ENCODE measurements at places on chromosomes 12 and 14.

DNA sequence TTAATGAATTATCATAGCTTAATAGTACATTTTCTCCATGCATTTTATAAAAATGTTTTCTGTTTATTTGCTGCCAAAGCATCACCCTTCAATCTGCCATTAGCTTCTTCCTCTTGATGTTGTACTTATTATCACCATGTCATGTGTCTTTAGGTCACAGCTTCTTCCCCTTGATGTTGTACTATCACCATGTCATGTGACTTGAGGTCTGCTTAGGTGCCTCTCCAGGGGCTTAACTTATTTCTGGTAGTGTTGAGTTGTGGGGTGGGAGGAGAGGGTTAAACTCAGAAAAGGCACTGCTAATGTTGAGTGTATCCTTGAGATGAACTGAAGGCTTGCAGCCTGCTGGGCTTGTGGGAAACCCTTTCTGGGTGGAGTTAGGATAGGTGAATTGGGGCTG is 87.8 kb downstream of the DAAM1 start:
- no peak for DNase-seq

DNA sequence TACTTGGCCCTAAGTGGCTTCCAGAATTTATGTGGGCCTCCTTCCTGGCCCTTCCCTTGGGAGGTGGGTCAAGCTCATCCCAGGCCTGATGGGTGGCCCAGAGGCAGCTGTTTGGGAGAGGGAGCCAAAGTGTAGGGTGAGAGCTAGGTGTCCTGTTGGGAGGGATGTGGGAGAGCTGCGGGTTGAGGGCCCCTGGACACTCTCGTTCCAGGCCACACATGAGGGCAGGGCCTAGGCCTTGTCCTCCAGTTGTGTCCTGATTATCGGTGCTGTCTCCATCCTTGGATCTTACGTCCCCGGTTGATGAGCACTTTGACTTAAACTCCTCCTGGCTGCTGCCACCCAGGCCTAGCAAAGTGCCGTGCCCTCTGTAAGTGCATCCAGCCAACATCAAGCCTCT is 177.5 kb upstream of the VASH1 start:
- DNase-seq = no peak

DNA sequence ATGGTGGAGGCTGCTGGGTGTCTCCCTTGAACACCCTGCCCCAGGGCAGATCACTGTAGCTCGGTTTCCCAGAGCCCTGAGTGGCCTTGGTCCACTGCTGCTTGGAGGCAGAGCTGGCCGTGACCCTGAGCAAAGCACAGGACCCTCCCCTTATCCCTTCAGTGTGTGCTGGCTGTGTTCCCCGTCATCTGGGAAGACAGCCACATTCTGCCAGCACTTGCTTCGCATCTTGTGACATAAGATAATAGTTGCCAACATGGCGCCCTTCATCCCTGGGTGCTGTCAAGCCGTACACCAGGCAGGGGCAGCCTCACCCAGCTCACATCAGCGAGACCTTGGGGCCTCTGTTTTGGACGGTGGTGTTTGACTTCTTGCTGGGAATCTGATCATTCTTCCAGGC is 12.1 kb upstream of the ALDH2 start:
- DNase-seq = no peak

GRCh38 chr14:63717702-63718101 is 10.2 kb downstream of the SGPP1 start:
- no peak for DNase-seq

- DNase-seq = no peak
Measured at GRCh38 chr12:53252349-53252916, 15.7 kb upstream of the ESPL1 start.

- DNase-seq = no peak
Measured at GRCh38 chr14:66619952-66620351, 112.0 kb downstream of the GPHN start.

GRCh38 chr12:69984241-69984640 is 159.2 kb downstream of the MYRFL start:
- no peak for DNase-seq

- DNase-seq = no peak
Measured at GRCh38 chr12:64450711-64451486, 1.0 kb upstream of the TBK1 start.

DNA sequence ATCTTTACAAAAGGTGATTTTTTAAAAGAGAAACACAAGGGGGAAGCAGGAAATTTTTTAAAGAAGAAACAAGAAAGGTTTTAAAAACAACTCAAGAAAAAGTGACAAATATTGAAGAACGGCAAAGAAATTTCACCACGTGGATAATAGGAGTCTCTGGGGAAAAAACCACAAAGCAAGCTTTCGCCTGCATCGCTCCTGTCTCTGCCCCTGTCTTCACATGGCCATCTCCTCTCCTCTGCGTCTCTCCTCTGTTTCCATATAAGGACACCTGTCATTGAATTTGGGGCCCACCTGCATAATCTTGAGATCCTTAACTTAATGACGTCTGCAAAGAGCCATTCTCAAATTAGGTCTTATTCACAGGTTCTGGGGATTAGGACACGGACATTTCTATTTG is 175.8 kb downstream of the ETV6 start:
- DNase-seq = no peak

- no peak for DNase-seq
Measured at GRCh38 chr14:95559203-95559602, 24.4 kb downstream of the GLRX5 start.

DNA sequence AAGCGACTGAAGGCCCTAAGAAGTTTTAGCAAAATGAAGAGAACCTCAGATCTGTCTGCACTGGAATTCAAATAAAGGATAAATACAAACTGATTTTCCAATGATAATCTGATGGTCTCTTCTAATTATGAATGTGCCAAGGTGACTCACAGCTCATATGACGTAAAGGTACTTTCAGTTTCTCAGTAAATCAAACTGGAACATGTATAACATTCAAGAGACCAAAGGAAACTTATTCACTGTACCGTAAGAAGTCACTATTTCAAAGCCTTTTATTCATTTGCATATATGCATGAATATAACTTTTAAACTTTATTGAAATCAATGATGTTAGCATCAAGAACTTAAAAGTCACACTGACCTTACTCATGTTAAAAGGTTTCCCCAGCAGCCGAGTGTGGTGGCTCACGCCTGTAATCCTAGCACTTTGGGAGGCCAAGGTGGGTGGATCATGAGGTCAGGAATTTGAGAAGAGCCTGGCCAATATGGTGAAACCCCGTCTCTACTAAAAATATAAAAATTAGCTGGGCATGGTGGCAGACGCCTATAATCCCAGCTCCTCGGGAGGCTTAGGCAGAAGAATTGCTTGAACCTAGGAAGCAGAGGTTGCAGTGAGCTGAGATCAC is 52.2 kb downstream of the ATXN2 start:
- DNase-seq = no peak

DNA sequence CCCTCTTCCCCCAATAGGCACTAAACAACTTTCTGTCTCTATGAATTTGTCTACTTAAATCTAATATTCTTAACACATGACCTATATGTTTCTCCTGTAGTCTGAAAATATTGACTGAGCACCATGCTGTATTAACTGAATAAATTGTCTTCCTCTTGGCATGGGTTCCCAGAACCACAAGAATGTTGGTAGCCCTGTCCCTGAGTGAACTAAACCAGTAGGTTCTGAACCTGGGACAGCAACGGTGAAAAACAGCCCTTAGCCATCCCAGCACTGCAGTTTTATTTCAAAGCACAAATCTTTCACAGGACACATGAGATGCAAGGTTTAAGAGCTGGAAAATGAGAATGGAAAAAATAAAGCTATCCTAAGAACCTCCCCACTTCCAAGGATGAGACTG is 20.4 kb upstream of the HSP90B1 start:
- DNase-seq = no peak

DNA sequence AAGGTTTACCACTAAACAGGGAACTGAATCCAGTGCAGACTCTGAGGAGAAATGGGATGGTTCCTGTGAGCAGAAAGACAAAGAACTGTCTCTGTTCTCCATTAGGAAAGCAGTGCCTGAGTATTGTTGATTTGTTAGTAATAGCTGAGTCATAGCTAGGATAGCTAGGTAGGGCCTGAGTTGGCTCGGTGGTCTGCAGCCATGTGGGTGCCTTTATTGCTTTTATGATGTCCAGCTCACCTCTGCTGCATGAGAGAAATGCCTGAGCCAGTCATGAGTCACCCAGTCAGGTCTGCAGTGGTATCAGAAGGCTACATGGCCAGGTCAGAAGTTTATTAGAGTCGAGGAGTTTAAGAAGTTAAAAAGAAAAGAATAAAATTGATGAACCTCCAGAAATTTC is 24.2 kb downstream of the TRHDE start:
- DNase-seq = no peak

DNA sequence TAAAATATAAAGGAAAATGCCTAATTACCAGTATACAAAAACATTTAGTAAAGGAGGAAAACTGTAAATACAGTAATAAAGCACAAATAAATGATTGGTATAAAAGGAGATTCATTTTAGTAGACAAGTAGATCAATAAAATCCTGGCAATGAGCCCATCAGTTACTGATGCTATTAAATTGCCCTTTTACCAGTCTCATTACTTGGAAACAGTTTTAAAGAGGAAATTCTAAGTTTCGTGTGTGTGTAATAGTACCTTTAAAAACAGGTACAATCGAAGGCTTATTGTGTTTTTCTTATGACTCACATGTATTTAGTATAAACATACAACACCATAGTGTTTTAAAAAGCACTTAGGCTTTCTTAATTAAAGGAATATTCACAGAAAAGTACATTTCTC is 46.4 kb upstream of the SYT10 start:
- no peak for DNase-seq

GRCh38 chr12:25438638-25439037 is 114.4 kb downstream of the LMNTD1 start:
- DNase-seq = no peak

- no peak for DNase-seq
Measured at GRCh38 chr12:120685522-120685921, 1.4 kb upstream of the MLEC start.

DNA sequence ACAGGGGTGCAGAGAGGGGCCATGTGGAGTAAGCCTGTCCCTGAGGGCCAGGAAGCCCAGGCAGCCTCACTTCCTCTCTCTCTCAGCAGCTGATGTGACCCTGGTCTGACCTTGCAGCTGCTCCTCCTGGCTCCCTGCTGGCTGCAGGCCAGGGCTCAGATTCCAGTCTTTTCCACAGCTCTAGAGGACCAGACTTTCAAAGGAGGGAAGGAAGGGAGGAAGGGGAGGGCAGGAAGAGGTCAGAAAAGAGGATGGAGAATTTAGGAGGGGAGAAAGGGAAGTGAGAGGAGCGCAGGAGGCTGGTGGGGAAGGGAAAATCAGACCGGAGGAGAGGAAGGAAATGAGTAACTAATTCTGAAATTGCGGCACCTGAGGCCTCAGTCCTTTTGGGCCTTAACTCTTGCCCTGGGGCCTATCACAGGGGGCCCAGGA is 40.9 kb upstream of the VASH1 start:
- no peak for DNase-seq

DNA sequence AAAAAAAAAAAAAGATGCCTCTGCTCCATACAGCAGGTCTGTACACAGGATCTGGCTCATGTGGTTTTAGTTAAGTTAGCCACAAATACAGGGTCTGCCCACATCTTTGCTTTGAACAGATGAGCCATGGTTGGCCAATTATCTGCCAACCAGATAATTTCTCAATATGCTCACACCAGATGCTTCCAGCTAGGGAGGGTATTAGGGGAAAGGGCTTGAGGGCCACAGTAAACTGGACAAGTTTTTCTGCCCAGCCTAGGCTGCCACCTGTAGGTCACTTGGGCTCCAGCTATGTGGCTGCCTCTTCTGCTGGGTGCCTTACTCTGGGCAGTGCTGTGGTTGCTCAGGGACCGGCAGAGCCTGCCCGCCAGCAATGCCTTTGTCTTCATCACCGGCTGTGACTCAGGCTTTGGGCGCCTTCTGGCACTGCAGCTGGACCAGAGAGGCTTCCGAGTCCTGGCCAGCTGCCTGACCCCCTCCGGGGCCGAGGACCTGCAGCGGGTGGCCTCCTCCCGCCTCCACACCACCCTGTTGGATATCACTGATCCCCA is 776 bp downstream of the RDH5 start:
- no peak for DNase-seq

GRCh38 chr12:124545508-124546418 is 21.6 kb downstream of the NCOR2 start:
- no peak for DNase-seq

DNA sequence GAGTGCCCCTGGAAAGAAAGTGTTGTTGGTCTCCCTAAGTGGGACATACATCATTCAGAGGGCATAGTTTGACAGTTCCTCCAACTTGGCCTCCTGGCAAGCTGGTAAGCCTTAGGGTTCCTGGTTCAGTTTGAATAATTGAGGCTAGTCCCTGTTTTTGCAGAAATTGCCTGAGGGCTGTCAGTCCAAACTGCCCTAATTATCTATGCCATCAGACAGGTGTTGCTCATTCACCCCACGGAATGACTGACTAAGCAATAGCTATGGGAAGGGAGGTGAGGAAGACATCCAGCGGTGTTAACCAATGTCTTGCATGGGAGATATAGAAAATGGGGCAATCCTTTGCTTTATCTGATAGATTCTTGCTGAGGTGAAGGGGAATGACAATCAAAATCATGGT is 37.6 kb downstream of the SPTSSA start:
- no peak for DNase-seq

GRCh38 chr12:29249930-29250329 is 100.9 kb downstream of the FAR2 start:
- no peak for DNase-seq

DNA sequence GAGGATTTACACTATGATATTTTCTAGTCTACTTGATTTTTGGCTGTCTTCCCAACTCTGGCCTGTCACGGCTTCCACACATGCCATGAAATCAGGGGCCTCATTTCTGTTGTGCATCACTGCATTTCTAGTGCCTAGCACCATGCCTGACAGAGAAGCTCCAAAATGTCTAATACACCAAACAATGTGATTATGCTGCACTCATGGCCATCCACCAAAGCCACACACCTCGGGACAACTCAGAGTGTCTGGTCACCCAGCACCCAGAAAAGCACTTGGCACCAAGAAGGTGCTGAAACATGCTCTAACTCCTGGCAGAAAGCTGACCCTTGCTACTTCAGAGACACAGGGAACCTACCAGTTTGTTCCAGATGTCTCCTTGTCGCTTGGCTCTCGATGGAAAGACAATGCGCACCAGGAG is 11.3 kb downstream of the GCN1 start:
- DNase-seq = no peak

DNA sequence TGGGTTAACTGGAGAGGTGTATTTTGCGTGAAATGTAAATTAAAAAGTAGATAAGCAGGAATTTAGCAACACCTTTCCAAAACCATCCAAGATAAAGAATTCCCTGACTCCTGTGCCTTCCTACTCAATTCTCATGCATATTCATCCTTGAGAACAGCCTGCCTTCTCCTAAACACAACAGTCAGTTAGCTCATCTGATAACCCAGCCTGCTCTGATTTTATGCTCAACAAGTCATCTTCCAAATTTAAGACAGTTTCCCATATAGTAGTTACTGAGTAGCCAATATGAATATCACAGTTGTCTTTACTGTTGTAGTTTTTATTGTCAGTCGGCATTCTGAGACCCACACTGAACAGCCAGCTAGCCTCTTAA is 27.1 kb downstream of the CPNE8 start:
- DNase-seq = no peak
